ENCODE measurements at places on chromosomes 12 and 14. TPM values are rescaled to one million over a fixed set of nuclear protein-coding genes. Genes with fewer than 3 reads are reported as not detected.

The TBPL2 gene
- total RNA-seq: 0.48 TPM

The NINJ2 gene
- 1.4 TPM for total RNA-seq

The GRIP1 gene
- total RNA-seq: 20.5 TPM

The TBX5 gene
- 2.9 TPM for total RNA-seq

- DNase-seq: no peak
Measured at GRCh38 chr12:116213014-116213413, 64.5 kb downstream of the MED13L start.

DNA sequence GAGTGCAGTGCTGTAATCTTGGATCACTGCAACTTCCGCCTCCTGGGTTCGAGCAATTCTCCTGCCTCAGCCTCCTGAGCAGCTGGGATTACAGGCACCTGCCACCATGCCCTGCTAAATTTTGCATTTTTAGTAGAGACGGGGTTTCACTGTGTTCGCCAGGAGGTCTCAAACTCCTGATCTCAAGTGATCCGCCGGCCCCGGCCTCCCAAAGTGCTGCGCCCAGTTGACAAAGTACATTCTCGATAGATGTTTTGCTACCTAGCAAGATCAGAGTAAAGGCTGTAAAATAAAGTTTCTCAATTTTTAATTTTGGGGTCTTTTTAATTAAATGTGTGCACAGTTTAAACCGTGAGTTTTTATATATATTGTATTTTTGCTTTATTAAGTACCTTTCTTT is 248.9 kb downstream of the CCER1 start:
- DNase-seq: no peak

DNA sequence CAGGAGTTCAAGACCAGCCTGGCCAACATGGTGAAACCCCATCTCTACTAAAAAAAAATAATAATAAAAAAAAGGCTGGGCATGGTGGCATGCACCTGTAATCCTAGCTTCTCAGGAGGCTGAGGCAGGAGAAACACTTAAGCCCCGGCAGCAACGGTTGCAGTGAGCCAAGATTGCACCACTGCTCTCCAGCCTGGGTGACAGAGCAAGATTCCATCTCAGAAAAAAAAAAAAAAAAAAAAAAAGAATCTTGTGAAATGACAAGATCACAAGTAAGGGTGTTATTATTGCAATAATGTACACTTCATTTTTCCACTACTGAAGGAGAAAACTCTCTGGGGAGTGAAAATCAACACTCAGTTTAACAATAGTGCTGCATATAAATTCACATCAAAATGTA is 8.8 kb upstream of the PTGR2 start:
- DNase-seq: no peak

DNA sequence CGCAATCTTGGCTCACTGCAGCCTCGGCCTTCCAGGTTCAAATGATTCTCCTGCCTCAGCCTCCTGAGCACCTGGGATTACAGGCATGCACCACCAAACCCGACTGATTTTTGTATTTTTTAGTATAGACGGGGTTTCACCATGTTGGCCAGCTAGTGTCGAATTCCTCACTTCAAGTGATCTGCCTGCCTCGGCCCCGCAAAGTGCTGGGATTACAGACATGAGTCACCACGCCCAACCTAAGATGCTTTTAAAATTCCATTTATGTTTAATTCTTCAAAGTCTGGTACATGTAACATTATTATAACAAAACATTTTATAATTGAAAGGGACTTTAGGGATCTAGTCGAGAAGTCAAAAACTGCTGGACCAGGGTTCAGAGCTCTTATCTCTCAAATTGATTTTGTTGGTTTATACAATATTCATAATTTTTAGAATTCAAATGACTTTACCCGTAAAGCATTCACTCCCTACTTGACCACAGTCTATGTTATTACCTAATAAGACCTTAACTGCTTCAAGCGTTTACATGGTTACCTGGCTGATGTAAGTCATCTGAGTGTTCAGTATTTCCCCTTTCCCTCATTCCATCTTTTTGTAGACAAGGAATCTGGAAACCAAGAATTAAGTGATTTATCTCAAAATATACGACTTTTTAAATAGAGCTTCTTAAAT is 28.2 kb downstream of the RAP1B start:
- no peak for DNase-seq

DNA sequence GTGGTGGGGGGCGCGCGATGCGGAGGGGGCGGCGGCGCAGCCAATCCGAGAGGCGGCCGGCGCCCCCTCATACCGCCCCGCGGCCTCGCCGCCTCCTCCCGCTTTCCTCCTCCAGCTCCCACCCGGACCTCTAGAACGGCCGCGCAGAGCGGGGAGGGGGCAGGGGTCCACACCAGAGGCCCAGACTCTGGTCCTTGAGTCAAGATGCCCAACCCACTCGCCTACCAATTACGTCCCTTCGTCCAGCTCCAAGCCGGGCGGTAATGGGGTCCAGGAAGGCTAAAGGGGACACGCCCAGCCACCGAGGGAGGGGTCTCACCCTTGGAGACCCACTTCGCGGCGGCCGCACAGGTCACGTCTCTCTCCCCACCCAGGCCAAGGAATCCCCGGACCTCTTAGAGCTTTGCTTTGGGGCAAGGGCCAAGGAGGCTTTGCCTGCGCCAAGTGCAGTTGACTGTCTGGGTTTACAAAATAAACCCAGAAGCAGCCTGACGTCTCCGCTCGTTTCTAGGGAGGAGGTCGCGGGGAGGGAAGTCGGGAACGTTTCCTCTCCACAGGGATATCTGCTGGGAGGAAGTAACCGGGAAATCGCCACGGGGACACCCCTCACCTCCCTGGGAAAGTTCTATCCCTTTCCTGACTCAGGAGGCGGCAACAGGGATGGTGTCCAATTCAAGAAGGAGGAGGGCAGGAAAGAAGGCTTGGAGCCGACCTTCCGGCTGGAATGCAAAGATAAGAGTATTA is 394 bp upstream of the AMIGO2 start:
- DNase-seq: peak; percentile 84

DNA sequence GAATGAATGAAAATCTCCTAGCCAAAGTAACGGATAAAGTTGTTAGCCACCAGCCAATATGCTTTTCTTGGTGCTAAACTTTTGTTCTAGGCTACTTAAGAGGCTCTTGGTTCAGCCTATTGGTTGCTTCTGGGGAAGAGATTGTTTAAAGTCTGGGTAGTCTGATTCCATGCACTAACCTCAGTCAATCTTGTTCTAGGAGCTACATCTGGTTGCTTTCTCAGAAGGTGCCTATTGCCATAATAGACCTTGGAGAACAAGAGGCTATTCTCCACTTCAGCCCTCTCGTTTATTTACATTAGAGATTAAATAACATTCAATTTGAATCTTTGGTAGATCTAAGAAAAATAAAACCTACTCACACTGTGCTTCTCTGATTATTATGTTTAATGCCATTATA is 40.8 kb upstream of the OTOGL start:
- DNase-seq: no peak

DNA sequence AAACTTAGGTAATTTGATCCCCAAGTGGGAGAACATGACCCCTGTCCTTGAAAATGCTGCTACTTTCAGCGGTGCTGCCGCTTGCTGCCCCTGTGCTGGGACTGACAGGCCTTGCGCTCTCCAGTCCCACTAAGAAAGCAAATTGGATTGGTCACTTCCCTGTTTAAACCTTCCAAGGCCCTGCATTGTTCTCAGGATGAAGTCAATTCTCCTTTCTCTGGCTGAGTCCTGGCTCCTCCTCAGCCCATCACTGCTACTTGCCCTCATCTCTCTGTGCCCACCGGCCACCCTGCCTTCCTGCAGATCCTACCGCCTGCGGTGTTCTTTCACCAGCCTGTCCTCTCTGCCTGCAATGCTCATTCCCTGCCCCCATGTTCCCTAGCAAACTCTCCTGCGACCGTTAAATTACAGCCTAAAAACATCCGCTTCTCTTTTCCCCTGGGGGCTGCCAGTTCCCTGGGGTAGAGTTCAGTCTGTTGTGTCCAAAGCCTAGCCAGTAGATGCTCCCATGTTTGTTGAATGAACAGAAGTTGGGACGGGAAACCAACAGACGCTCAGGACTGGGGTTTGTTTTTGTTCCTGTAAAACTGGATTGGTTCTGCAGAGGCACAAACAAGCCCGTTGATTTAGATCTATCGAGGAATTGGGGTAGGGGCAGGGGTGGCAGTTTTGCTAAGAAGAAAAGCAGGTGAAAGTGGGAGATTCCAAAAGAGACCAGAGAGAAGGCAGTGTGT is 127.3 kb upstream of the HIF1A start:
- no peak for DNase-seq

GRCh38 chr12:21860534-21860933 is 80.7 kb downstream of the ABCC9 start:
- DNase-seq: no peak

DNA sequence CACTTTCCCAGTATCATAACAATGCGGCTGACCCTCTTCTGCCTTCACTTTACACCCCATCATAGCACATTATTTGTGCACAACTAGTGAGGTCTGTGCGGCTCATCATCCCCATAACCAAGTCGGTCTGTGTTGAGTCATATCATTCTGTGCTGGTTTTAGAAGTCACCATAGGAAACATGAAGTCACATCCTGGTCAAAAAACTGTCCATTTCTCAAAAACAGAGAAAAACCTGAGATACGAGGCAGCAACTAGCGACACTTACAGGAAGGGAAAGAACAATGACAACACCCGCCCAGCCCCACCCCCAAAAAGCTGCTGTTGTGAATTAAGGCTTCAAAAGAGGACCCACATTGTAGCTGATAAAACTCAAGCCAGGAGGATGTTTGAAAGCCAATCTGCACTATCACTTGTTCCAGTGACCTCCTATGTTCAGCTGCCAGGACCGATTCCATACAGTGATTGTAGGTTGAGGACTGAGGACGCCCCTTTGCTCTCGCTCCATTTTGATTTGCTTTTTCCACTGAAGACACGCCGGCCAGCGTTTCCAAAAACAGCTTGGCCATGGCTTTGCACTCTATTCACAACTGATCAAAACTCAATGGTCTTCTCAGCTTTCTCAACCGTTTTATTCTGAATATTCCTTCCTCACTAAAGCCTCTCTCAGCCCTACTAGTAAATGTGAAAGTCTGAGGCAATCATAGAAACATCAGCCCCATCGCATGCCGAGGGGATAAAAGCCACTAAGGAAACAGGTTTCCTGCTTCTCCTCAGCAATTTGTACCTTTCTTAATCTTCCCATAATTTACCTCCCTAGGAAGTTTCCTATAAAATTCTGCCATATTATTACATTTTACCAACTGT is 87.5 kb downstream of the DUSP16 start:
- DNase-seq: no peak

DNA sequence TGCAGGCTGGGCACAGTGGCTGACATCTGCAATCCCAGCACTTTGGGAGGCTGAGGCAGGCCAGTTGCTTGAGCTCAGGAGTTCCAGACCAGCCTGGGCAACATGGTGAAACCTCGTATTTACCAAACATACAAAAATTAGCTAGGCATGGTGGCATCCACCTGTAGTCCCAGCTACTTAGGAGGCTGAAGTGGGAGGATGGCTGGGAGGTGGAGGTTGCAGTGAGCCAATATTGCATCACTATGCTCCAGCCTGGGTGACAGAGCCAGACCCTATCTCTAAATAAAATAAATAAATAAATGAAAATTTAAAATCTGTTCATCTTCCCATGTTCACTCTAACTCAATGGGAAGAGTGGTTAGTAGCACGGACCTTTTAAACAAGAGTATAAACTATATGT is 71.2 kb downstream of the ELK3 start:
- no peak for DNase-seq

GRCh38 chr12:128626808-128627320 is 196.9 kb downstream of the SLC15A4 start:
- no peak for DNase-seq

DNA sequence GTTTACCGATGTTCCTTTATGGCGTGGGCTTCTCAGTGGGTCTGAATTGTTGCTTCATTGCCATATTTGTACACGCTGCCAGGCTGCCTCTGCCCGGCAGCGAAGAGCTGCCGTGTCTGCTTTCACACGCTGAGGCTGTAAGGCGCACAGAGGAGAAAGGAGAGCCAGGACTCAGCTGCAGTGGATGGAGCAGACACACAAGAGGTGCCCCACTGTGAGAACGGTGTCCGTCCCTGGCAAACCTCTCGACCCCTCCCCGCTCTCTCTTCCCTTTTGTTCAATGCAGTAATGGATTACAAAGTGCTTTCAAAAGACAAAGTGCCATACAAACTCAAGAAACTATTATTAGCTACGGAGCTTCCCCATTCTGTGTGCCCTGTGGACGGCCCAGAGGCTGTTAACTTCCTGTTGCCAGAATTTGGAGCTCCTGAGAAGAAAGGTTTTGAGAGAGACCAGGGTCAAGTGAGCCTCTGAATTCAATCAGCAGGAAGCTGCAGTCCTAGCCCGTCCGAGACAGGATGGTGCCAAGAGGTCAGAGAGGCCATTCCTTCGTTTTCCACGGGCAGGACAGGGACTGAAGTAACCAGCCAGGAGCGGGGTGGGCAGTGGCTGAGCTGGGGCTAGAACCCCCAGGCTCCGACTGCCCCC is 15.8 kb downstream of the CCND2 start:
- DNase-seq: no peak

GRCh38 chr12:106508966-106509365 is 73.8 kb upstream of the RFX4 start:
- DNase-seq: no peak

DNA sequence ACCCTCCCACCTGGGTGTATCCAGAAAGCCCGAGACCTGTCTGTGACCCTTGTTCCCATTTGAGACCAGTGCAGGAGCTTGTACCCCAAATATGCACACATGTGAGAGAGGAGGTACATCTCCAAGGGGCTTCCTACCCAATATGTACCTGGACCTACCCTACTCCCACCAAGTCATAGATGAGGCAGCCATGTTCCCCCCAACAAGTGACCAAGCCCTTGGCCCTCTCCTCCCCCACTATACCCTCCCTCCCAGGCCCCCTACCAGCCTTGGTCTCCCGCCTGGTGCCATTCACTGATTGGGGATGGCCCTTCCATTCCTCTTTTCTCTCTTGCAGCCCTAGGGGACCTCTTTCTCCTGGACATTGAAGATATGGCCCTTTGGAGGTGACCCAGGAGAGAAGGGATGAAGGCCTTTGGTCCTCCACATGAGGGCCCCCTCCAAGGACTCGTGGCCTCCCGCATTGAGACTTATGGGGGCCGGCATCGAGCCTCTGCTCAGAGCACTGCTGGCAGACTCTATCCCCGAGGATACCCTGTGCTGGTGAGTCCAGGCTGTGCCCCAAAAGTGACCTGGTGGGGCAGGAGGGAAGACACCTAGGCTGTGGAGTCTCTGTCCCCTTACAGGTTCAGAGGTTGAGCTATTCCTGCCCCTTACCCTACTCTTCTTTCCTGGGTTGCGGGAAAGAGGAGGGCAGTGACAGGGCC is 1.5 kb downstream of the PLEKHG6 start:
- DNase-seq: no peak

- DNase-seq: no peak
Measured at GRCh38 chr12:47774663-47775062, 1.6 kb downstream of the SLC48A1 start.

- no peak for DNase-seq
Measured at GRCh38 chr12:112421363-112421762, 2.6 kb downstream of the PTPN11 start.
